CD4-positive, alpha-beta T cell treated with Interleukin-6 for 4 hours (primary cell): ENCODE measurements at places on chromosomes 5 and 9.

DNA sequence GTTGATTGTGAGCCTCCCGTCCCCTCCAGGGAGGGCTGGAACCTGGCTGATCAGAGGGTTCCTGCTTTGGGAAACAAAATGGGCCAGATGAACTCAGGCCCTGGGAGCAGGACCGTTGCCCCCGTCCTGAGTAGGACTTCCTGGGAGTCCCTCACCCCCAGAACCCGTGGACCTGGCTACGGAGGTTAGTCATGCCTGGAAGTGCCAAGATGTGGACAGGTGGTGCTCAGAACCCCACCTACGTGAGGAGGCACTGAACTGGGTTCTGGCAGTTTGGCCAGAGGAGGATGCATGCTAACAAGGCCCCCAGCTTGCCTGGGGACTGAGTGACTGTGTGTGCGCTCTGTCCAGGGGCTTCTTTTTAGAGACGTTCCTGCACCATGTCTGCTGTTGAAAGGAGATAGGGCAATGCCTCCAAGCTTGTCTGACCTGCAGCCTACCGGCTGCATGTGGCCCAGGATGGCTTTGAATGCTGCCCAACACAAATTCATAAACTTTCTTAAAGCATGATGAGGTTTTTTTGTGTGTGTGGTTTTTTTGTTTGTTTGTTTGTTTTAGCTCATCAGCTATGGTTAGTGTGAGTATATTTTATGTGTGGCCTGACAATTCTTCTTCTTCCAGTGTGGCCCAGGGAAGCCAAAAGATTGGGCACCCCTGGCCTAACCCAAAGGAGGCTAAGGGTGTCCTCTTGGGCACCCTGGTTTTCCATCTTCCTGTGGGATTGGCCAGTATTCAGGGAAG lies 1.8 kb upstream of the DAB2IP start:
- DNase-seq: no peak

- no peak for DNase-seq
Measured at GRCh38 chr5:143921525-143922311, 109.8 kb downstream of the HMHB1 start.

- no peak for DNase-seq
Measured at GRCh38 chr5:18752317-18752716, 1118.1 kb downstream of the TAF11L14 start.

DNA sequence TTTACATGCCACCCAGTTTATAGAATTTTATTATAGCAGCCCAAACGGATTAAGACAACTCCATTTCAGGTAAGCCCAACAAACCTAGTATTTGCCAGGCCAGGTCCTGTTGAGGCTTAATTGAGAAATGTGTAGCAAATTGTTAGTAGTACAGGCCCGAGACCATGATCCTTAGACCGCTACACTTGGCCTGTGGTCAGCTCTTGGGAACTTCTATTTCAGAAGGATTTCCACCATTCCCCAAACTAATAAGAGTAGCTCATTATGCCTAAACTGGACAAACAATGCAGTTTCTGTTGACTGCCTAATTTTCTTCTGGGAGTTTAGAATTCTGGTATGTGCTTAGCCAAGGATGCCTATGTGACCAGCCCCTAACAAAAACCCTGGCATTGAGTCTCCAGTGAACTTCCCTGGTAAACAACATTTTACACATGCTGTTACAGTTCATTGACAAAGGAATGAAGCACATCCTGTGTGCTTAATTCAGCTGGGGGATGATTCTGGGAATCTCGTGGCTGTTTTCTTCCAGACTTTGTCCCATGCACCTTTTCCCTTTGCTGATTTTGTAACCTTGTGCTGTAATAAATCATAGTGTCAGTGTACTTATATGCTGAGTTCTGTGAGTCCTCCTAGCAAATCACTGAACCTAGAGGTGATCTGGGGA lies 5.6 kb upstream of the GPX3 start:
- no peak for DNase-seq

DNA sequence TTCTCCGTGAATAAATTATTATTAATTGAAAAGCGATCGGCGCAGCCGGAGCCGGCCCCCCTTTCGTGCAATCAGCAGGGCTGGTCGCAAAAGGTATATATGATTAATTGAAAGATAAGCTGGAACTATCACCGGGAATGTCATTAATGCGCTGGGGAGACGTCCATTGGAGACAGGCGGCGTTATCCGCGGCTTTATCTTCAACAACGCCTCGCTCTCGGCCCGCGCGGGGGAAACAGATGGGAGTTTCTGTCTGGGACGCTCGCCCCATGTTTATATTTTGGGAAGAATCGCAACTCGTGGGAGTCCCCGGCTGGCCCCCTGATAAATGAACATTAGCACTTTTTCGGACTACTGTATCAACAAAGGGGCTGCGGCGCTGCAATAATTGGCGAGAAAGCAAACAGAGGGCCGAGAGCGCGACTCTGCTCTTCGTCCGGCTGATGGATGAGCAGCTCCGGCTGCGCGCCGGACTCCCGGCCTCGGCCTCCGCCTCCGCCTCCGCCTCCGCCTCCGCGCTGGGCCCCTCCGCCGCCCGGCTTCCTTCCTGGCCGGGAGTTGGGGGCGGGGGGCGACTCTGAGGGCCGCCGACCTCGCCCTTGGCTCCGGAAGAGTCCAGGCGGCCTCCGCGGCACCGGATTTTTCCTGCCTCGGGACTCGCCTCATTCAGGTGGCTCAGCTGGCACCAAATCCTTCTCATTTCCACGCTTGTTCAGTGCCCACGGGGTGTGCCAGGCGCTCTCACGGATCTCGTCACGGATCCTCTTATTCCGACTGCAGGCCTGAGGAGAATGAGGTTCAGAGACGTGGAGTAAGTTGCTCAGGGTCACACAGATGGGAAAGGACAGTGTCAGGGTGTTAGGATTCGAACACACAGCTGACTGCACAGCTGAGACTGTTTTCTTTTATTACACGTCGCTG lies 3.6 kb upstream of the NKX2-5 start:
- no peak for DNase-seq

DNA sequence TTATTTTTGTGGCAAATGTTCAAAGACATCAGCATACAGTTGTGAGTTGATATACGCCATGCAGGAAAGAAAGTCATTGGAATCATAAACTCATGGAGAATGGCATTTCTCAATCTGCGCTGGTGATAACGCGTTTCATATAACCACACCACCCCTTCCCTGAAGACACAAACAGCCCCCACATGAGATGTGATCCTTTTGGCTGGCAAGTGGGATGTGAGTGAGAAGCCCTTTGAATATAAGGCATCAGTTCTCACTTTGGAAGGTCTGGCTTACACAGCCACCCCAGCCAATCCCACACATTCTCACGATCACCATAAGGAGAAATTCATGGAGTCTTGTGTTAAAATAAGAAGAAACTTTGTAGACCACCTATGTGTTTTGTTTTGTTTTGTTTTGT lies 725.0 kb downstream of the PRELID2 start:
- DNase-seq: no peak

DNA sequence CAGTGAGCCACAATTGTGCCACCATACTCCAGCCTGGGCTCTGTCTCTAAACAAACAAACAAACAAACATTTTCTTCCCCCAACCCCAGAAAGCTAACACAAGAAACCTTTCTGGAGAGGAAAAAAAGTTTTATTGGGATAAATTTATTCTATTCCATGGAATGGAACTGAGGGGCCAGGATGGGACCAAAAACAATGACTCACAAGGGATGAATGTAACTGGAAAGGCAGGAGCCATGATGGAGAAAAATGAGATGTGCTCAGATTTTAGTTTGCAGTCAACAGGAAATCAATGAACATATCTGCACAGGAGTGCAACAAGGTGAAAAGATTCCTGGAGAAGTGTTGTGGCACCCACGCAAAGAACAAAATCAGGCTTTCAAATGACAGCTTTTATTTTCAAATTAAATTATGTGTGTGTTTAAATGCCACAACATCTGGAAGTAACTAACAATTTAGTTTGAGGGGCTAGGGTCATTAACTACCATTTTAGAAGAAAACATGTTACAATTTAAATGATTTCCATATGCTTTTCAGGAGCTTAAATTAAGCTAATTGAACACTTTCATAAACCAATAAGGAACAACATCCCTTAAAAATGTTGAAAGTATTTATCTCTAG lies 208.6 kb downstream of the TSSK1B start:
- no peak for DNase-seq

DNA sequence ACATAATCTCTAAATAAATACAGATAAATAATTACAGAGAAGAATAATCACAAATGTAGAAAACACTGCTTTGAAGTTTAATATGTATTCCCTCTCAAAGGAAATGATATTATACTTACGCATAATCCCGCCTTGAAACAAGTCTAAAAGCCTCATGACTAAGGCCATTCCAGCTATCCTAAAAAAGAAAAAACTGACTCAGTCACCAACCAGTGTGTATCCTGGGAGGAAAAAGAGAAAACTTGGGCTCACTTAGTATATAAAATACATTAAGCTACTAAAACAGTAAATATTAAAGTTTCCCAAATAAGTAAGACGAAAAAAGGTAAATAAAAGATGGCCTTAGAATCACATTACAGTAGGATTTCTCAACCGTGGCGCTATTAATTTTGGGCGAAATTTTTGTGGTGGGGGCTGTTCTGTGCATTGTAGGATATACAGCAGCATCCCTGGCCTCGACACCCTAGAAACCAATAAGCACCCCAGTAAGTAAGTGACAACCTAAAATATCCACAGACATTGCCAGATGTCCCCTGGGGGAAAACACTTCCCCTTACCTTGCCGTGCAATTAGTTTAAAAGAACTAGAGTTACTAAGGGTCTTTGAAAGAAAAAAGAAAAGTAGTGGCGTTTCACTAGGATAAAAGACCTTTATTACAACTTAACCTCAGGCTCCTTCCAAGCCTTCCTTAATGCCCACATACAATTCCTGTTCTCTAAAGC lies 1.1 kb downstream of the HSPA9 start:
- no peak for DNase-seq

- DNase-seq: no peak
Measured at GRCh38 chr5:61790007-61790406, 457.9 kb downstream of the ZSWIM6 start.

DNA sequence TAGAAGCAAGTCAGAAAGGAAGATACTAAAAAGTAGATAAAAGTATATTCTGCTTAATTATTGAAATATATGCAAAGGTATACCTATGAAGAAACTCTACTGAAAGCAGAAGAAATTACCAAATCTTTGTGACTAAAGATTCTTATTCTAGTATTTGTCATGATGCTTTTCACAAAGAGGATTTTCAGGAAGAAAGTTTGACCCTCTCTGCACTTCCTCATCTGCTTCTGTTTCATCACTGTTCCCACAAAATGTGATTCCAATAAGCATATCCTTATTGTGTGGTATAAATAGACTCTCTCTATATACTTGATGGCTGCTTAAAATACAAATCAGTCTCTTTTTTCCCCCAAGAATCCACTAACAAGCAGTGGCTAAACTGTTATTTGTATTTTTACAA lies 2139.6 kb upstream of the ACO1 start:
- DNase-seq: no peak

DNA sequence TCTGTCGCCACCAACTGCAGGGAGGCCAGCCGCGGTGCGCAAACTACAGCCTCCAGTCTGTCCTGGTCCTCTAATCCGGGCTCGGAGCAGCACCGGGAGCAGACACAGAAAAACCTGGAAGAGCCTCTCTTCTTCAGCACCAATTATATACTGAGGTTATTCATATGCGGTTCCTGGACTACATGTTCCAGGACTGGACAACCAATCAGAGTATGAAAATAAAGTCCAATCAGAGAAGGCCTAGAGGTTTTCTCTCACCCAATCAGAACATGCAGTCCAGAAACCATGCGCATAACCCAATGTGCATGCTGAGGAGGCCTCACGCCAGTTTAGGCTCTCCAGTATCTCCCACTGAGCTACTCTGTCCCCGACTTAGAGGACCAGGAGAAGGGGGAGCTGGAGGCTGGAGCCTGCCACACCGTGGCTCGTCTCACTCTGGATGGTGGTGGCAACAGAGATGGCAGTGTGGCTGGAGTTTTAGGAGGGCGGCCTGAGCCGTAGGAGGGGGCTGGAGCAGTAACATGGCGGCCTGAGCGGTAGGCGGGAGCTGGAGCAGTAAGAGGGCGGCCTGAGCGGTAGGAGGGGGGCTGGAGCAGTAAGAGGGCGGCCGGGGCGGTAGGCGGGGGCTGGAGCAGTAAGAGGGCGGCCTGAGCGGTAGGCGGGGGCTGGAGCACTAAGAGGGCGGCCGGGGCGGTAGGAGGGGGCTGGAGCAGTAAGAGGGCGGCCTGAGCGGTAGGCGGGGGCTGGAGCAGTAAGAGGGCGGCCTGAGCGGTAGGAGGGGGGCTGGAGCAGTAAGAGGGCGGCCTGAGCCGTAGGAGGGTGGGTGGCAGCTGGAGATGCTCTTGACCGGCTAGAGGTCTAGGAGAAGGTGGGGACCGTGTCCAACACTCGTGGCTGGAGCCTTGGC lies 20.4 kb upstream of the TRIM52 start:
- DNase-seq: no peak
